ENCODE measurements at places on chromosomes 1 and 21.

DNA sequence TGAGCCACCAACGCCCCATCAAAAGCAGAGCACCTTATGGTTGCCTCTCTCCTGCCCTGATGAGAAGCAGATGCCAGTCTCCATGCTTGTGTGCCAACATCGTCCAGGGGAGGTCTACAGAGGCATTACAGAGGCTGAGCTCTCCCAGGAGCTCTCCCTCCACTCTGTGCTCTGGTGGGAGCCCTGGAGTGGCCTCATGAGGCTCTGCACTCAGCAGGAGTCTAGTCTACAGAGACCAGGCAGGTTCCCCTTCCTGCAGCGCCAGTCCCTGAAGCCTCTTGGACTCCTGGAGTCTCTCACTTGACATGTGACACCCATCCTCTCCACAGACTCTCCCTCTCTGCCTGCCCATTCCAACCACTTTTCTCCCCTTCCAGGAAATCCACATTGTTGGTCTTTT is 3.4 kb downstream of the DCST1 start:
- no peak for DNase-seq

DNA sequence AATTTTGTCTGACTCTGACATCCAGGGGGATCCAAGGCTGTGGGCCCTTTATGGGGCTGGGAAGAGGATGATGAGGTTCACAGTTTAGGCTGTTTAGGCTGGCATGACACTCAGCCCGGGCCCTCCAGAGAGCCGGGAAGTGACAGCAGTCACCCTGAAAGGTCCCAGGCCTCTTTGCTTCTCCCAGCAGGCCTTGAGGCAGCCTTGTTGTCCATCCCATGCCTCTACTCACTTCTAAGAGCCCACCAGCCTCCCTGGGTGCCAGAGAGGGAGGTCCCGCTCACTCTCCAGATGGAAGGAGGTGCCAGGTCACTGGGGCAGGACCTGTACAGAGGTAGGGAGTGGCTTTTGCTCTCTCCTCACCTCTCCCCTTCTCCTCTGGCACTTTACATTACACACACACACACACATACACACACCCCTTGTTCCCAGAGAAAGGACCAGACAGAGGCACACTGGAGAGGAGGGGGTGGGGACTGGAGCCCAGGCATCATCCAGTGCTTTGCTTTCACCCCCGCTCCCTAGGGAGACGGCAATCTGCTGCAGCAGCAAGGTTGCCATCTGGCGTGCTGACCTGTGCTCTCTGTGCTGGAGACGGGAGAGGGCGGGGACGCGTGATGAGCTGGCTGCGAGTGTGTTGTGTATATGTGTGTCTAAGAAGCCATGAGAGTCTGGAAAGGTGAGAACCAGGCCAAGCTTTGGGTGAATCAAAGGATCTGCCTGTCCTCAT is 4.6 kb downstream of the KLHDC8A start:
- DNase-seq: no peak

DNA sequence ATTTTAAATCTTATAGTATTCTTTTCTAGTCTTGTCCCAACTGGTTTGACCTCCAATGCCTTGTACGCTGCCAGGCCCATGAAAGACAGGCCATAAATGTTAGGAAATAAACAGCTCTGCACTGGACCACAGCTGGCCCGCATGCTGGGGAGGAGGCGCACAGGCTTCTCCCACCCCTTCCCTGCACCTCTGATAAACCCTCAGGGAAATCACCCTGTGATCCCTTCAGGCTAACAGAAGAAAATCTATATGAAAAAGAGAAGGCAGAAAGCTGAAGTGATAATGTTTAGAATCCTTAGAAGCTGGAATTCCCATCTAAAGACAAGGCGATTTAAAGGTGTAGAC is 41.5 kb downstream of the COLGALT2 start:
- no peak for DNase-seq

DNA sequence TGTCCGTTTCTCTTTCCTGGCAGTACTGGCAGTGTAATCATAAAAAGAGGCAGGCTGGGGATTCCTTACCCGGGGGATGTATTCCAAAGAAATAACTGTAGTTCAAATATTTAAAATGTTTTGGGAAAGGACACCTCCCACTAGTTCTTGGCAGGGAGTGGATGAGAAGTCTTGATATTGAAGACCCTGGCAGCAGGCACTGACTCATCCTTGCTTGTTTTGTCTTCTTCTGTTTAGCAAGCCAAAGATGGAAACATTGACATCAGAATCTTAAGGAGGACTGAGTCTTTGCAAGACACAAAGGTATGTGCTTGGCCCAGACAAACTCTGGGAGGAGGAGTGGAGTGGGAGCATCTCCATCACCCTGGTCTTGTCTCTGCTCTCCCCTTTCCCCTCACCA is 639 bp downstream of the IL20 start:
- DNase-seq: no peak

DNA sequence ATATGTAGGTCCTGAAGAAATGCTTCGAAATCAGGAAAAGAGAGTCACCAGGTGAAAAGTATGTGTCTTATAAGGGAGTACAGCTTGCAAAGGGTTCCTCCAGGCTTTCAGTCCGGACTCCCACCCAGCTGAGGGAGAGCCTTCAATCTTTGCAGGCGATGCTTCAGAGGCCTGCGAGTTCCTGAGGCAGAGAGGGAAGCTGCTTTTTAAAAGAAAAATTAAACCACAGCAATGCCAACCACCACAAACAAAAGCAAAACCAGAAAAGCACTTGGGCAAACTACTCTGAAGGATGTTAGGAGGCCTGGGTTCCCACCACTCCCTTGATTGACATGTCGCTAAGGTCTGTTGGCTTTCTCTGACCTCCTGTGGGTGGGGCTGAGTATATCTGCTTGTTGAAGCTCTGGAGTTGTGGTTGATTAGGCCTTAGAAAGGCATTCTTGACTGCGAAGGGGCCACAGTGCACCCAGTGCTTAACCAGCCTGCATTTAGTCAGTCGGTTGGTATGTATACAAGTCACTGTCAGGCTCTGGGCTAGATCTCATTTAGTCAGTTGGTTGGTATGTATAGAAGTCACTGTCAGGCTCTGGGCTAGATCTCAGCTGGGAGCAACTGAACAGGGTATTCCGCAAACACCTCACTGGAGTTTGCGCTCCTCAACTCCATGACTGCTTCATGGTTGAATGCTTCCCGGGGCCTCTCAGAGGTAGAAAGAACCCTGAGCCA is 1.2 kb downstream of the NIPAL3 start:
- no peak for DNase-seq

GRCh38 chr21:31424058-31424457 is 80.0 kb upstream of the TIAM1 start:
- DNase-seq: no peak

- no peak for DNase-seq
These were observed 36.1 kb downstream of the PHC2 start for GRCh38 chr1:33394770-33395169.

DNA sequence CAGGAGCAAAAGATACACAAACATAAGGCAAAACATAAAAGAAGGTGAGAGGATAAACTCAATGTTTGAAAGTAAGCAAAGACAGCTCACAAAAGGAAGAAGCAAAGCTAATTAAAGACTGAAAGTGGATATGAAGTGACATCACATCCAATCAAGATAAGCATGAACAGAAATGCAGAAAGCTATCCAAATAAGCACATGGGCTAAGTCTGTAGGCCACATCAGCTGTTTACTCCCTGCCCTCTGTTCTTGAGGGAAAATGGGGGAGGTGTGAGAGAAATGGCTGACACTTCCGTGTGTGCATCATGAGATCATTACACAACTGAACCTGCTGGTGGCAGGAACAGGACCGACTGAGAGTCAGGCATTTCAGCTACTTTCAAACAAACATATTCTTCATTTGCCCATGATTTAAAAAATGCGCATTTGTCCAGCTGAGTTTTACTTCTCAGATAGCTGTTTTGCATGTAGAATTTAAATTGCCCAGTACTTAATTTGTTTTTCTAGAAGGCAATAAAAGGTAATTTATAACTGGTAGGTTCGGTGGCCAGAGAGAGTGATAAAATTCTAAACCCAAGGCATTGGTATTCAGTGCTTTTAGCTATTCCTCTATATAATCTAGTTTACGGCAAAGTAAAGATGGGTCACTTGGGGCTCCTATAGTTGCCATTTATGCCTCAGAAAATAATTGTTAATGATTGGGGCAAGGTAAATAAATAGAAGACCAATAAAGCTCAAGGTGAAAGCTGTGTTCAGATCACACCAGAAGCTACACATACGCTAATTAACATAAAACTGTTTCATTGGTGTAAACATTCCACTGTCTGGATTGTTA is 27.2 kb upstream of the MAN1A2 start:
- DNase-seq: no peak

- DNase-seq: peak; percentile 42
These were observed 6.2 kb downstream of the NPHP4 start for GRCh38 chr1:5986018-5986417.

All from chondrocyte (in vitro differentiated cells).